ENCODE measurements at places on chromosomes 2 and 18. TPM values are rescaled to one million over a fixed set of nuclear protein-coding genes. Genes with fewer than 3 reads are reported as not detected.

The CTNNA2 gene
- total RNA-seq, result not detected

GRCh38 chr2:128611421-128612320 is 293.0 kb upstream of the HS6ST1 start:
- no peaks in the 10 kb centered on the region for H3K36me3 ChIP-seq
- H3K4me1 ChIP-seq, result no peaks in the 10 kb centered on the region
- H3K27me3 ChIP-seq, result no peaks in the 10 kb centered on the region
- no peak overlapping the region for H3K27ac ChIP-seq

The EML6 gene
- 1.3 TPM for total RNA-seq

DNA sequence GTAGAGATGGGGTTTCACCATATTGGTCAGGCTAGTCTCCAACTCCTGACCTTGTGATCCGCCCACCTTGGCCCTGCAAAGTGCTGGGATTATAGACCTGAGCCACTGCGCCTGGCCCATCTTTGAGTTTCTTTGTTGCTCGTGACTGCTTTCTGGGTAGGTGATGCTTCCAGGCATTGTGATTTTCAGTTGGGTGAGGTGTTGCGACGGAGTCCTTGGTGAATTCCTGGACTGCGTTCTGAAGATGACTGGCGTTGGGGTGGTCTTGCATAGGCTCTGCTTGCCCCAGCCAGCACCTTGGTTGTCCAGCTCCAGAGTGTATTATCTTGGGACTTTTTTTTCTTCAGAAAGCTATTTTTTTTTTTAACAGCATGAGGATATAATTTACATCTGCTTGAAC is 103.4 kb downstream of the DCDC2C start:
- H3K4me1 ChIP-seq, result no peaks in the 10 kb centered on the region
- no peaks in the 10 kb centered on the region for H3K27me3 ChIP-seq
- H3K4me3 ChIP-seq, result no peak overlapping the region
- DNase-seq, result no peak
